ENCODE measurements at places on chromosomes 12 and 14. TPM values are rescaled to one million over a fixed set of nuclear protein-coding genes. Genes with fewer than 3 reads are reported as not detected.

Gene ACSM4
- not detected for total RNA-seq

DNA sequence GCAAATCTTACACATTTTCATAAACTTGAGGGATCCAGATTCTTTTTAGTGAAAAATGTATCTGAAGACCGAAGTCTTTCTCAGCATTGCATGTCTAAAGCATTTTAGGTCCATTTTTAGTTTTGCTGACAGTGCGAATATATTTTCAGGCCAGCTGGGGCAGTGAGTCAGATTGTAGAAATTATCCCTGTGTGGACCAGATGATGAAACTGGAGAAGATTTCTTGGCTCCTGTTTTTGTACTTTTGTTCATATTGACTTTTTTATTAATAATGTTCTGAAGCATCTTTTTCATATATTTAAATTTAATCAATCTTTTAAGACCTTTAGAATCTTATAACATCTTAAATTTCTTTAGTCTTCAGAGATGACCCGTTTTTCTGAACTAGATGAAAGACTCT lies 173.1 kb downstream of the FLRT2 start:
- H3K4me3 ChIP-seq = no peak overlapping the region
- no peak for DNase-seq
- no peaks in the 10 kb centered on the region for H3K36me3 ChIP-seq

Gene RFX4
- total RNA-seq = not detected

Gene PTCSC3
- not detected for total RNA-seq

DNA sequence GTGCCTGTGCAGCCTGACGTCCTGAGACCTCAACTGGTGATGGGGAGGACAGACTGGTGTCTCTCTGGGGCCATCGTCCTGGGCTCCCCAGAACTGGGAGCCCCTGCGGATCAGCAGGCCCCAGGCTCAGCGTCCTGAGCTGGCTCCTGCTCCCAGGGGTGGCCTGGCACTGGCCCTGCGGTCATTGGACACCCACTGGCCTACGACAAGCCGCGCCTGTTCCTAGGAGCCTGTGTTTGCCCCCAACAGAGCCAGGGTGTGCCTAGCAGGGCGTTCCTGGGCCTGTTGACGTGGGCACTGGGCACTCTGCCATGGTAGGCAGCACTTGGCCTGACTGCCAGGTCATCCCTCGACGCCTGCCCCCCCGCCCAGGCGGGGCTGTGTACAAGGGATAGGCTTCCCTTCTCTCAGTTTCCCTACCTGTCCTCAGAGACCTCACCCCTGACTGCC lies 8.4 kb downstream of the ADSS1 start:
- H3K36me3 ChIP-seq = no peaks in the 10 kb centered on the region
- no peaks in the 10 kb centered on the region for H3K27me3 ChIP-seq
- no peaks in the 10 kb centered on the region for H3K4me1 ChIP-seq
- no peak for DNase-seq
- H3K4me3 ChIP-seq = no peak overlapping the region
- no peak overlapping the region for H3K27ac ChIP-seq

DNA sequence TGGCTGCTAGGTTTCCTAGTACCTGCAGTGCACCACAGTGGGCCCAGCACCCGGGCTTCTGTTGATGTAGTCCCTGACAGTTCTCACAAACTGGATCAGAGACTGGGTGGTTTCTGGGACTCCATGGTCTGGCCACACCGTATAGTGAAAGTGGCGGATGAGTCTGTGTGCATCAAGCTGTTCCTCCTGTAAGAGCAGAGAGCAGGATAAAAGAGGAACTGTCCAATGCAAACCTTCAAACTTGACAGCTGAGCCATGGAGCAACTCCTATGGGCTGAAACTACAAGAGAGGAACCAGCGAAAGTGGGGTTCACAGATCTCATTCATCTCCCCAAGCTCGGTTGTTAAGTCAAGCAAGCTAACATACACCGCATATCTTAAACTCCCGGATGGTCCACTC lies 102.8 kb downstream of the PTPRB start:
- H3K27me3 ChIP-seq = no peaks in the 10 kb centered on the region
- DNase-seq = no peak
- no peak overlapping the region for H3K27ac ChIP-seq
- H3K4me3 ChIP-seq = no peak overlapping the region
- H3K4me1 ChIP-seq = no peaks in the 10 kb centered on the region

DNA sequence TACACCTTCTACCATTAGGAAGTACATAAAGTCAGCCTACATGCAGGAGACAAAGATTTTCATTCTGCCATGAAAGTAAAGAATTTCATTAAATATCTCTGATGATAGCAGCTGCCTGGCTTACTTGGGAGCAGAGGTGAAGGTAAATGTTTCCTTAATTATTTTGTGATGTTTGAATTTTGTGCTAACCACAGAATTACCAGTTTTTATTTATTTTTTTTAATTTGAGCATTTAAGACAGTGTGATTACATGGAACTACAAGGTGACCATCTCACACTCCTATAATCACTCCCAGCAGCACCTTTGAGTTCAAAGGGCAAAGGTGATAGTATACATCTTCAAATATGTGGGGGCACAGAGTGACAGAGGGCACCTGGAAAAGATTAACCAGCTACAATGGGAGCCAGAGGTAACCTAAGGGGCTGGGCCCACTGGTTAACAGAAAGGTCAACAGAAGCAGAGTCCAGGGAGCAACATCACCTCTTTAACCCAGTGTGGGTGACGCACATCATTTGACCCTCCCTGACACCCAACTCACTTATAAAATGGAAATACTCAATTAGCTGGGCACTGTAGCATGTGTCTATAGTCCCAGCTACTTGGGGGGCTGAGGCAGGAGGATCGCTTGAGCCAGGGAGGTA lies 65.0 kb downstream of the GCH1 start:
- no peaks in the 10 kb centered on the region for H3K4me1 ChIP-seq
- no peaks in the 10 kb centered on the region for H3K27me3 ChIP-seq
- H3K36me3 ChIP-seq = no peaks in the 10 kb centered on the region
- no peak overlapping the region for H3K4me3 ChIP-seq

DNA sequence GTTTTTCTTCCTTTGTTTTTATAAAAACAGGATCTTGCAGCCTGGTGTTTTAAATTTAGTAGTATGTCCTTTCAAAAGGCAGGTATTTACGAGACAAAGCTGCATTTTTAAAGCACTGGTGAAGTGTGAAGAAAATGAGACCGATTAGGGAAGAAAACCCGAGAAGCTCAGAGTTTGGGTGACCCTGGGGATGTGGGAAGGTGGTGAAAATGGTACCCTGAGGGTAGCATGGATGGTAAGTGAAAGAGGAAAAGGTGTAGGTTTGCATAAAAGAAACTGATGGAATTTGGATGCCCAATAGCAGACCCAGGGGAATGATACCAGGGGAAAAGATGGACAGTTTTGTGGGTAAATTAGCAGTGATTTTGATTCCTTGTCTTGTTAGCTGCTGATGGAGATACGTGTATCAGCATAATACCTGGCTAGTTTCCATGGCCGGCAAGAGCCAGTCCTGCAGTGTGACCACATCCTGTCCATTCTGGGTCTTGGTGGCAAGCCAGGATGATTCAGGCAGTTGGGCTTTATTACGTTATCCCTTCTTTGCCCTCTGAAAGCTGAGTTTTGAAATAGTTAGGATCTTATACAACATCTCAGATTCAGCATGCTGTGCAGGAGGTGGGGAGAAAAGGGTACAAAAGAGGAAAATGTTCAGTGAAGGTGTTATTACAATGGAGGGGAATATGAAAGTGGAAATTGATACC lies 8.9 kb downstream of the BICD1 start:
- DNase-seq = peak; percentile 100
- H3K27me3 ChIP-seq = no peaks in the 10 kb centered on the region
- peak overlapping the region; percentile 89 for H3K27ac ChIP-seq

Data from Panc1 (cell line).